ENCODE measurements at places on chromosomes 4 and X. TPM values are rescaled to one million over a fixed set of nuclear protein-coding genes. Genes with fewer than 3 reads are reported as not detected.

DNA sequence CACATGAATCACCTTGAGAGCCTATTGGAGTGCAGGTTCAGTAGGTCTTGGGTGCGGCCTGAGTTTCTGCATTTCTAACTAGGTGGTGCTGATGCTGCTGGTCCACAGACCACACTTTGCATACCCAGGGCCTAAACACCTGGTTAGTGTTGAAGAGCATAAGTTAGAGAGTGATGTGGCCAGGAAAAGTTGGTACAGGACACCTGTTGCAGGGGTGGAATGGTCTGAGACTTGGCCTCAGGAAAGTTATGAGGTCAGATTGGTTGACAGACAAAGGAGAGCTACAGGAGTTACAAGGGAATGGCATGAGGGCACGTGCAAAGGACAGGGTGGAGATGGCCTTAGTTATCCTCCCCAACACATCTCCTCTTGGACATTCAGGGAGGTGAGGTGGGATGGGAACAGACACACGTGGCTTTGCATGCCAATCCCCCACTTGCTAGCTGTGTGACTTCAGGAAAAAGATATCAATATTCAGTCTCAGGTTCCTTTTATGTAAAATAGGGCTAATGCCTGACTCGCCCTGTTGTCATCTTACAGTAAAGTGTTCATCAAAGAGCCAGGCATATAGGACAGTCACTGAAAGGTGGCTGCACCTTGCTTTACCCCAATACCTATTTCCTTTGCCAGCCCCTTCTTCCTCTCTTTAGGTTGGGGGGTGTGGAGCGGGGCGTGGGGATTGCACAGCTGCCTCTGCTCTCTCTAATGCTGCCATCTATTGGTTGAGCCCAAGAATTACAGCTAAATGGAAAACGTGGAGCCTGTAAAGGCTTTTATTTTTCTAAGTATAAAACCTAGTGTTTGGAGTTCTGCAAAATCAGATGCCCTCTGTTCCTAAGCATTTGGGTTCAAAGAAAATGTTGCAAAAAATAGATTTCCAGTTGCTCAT, 47.5 kb downstream of the ATG4A start:
- no peak for DNase-seq

- DNase-seq: no peak
Observed at GRCh38 chr4:146585761-146586333, 52.8 kb upstream of the POU4F2 start.

Gene SSX3
- not detected for total RNA-seq

- no peak for DNase-seq
Observed at GRCh38 chrX:154000051-154000450, 19.7 kb downstream of the IRAK1 start.

GRCh38 chr4:113394108-113394729, 344.8 kb downstream of the ANK2 start:
- DNase-seq: no peak

DNA sequence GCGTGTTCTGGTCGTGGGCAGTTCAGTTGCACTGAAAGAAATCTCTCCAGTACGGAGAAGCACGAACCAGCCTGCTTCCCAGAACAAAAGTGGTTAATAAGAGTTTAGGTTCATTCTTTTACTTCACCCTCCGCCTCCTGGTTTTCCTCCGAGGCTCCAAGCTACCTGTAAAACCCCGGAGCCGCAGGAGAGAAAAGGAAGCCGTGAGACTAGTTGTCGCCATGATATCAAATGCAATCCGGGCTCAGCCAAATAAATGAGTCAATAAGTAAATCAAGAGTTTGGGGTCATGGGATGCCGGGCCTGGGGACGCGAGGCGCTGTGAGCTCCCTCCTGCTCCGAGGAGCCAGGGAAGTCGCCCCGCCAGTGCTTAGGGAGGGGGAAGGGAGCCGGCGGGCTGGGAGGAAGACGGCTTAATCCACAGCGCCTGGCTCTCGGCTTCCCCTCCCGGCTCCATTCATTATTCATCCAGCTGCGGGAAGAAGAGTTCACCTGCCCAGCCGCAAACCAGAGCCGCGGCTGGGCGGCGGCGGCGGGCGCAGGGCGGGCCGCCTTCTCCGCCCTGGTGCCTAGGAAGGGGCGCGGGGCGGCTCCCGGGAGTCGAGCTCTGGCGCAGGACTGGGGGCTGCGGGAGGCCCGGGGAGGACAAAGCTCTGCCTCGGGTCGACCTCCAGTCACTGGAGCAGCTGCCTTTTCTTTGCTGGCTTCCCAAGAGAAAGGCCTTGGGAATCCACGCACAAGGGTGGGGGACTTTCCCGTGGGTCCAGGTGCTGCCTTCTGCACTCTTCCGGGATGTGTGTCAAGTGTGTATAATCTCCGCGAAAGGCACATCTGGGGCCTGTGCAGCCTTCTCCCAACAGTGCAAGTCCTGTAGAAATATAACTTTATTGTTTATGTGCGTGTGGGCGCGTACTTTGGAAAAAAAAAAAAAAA, 1.7 kb downstream of the FRAS1 start:
- peak; percentile 26 for DNase-seq

- DNase-seq: no peak
Observed at GRCh38 chrX:19705196-19705769, 182.1 kb downstream of the SH3KBP1 start.

DNA sequence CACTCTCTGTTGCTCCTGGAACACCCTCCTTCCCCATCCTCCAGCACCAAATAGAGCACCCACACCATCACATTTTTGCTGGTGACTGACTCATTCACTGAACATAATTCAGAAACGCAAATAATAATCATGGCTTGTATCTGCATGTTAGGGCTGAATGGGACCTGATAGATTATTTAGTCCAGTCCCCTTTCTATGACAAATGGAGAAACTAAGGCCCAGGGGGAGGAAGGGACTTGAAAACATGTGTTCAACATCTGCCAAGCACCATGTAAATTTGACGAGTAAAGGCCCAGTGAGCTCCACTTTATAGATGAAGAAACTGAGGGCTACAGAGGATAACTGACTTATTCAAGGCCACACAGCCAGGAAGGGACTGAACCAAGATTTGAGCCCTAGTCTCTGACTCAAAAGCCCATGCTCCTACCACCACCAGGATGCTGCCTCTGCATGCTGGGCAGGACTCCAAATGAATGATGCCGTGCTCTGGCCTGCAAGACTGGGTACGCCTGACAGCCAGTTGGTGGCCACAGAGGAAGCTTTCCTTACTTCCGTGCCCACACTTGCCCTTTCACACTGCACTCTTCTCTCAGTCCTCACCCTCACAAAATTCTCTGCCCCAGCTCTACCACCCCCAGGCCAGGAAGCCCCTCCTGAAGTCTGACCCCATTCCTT, 133.3 kb upstream of the PJA1 start:
- DNase-seq: no peak

GRCh38 chr4:62881901-62882300, 1527.3 kb downstream of the TECRL start:
- DNase-seq: no peak

- DNase-seq: no peak
Observed at GRCh38 chr4:94673961-94674360, 83.8 kb upstream of the BMPR1B start.

- peak; percentile 38 for DNase-seq
Observed at GRCh38 chrX:13506574-13506973, 62.8 kb upstream of the EGFL6 start.

Gene FSTL5
- total RNA-seq: 31.6 TPM

Gene CXCL9
- total RNA-seq: 0.11 TPM

DNA sequence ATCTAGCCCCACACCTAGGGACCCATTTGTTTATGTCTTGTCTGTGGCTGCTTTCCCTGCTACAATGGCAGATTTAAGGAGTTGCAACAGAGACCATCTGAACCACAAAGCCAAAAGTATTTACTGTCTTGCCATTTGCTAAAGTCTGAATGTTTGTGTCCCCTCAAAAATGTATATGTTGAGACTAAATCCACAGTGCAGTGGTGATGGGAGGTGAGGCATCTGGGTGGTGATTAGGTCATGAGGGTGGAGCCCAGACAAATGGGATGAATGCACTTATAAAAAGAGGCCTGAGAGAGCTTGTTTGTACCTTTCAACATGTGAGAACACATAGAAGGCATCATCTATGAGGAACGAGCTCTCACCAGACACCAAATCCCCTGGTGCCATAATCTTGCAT, 137.3 kb downstream of the TMEM144 start:
- no peak for DNase-seq

- no peak for DNase-seq
Observed at GRCh38 chr4:118968813-118969212, 80.2 kb downstream of the SYNPO2 start.

Gene ZNF674
- 7.0 TPM for total RNA-seq

Gene MAPK10
- 202 TPM for total RNA-seq

Gene DUX4
- not detected for total RNA-seq

GRCh38 chrX:101206471-101206870, 13.1 kb upstream of the DRP2 start:
- DNase-seq: no peak

Gene RNF113A
- 16.0 TPM for total RNA-seq

- no peak for DNase-seq
Observed at GRCh38 chr4:15765910-15766697, 12.0 kb upstream of the CD38 start.

- DNase-seq: no peak
Observed at GRCh38 chrX:150362599-150363481, at the start of gene MAMLD1. MAMLD1 (plus strand) TSS chrX:150363317; CDS start chrX:150445517, 82,200 bp downstream.

DNA sequence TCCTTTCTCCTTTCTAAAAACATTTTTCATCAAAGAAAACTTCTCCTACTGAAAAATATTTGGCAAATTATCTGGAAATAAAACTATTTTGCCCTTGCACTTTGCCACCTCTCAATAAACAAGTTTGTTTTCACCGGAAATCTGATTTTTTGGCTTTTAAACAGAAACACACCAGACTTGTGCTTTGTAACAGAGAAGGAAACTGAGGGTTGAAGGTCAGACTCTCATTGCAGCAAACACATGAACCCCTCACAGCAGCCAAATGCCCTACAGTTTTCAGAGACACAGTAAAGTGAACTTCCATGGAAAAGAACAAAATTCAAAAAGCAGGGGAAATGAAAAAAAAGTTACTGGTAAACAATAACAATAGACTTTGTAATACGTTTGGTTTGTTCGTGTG, 95.6 kb upstream of the WDR17 start:
- DNase-seq: no peak

- no peak for DNase-seq
Observed at GRCh38 chr4:60034361-60034760, 1165.8 kb upstream of the ADGRL3 start.

DNA sequence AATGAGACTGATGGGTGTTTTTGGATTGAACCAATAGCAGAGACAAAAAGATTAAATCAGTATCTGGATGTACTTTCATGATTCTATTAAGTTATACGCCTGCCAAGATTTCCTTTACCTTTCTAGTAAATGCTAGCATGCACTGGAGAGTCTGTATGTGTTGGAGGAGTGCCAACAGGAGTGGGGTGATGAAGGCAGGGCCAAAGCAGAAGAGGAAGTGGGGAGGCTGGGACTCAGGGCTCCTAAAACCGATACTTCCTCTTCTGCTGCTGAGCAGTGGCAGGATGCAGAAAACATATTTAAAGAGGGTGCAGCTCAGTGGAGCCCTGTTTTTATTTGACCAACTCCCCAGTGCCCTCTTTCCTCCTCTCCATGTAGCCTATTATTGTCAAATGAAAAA, 5.6 kb downstream of the CYSLTR1 start:
- no peak for DNase-seq

Gene CNGA1
- total RNA-seq: 1.1 TPM

GRCh38 chrX:29662759-29663503, 552.4 kb upstream of the MAGEB2 start:
- no peak for DNase-seq

DNA sequence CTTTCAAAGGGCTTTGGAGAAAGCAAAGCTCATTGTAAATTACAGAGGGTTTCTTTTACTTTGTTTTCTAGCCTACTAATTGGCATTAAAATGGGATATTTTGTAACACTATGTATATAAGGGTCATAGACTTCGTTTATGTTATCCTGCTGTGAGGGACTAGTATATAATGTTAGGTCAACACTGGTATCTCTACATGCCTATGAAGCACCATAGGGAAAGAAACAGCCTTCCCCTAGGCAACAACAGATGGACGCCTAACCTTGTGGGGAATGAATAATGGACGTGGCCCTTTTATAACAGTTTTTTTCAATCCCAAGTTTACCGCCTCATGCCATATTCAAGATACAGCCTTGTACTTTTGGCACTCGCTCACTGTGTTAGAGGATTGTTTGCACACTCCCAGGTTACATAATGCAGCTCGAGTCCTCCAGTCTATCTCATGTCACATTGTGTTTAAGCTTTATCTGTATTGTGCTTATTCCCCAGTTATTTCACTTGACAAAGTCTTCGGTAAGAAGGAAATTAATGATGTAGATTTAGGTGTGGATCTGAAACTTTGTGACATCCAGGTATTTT, 711.0 kb downstream of the RPA4 start:
- no peak for DNase-seq

DNA sequence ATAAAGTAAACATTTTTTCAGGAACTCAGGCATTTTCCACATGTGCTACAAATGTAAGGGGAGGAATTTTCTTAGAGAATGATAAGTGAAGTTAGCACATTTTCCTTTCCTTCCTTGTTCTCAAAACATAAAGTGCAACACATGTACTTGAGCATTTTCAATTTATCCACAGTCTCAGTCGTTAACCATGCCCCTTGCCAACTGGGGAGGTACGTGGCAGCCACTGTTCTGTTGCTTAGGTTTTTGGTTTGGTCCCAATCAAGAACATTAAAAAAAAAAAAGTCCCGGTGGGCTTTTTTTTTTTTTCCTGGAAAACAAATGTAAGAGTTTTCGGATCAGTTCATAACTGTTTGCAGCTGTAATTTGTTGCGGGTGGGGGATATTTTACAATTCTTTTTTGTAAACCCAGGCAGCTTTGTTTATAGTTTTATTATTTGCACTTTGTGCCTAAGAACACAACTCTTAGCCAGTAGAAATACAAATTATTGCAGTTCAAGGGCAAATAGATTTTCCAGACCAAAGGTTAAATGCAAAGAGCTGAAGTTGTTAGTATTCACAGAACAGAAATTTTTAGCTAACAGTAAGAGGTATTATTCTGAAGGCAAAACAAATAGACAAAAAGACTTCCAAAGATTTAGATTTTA, 112.1 kb upstream of the NAP1L5 start:
- DNase-seq: no peak

- DNase-seq: no peak
Observed at GRCh38 chr4:8325291-8325973, 55.9 kb downstream of the HTRA3 start.

- peak; percentile 47 for DNase-seq
Observed at GRCh38 chrX:115344885-115345614, 55.5 kb downstream of the LUZP4 start.

DNA sequence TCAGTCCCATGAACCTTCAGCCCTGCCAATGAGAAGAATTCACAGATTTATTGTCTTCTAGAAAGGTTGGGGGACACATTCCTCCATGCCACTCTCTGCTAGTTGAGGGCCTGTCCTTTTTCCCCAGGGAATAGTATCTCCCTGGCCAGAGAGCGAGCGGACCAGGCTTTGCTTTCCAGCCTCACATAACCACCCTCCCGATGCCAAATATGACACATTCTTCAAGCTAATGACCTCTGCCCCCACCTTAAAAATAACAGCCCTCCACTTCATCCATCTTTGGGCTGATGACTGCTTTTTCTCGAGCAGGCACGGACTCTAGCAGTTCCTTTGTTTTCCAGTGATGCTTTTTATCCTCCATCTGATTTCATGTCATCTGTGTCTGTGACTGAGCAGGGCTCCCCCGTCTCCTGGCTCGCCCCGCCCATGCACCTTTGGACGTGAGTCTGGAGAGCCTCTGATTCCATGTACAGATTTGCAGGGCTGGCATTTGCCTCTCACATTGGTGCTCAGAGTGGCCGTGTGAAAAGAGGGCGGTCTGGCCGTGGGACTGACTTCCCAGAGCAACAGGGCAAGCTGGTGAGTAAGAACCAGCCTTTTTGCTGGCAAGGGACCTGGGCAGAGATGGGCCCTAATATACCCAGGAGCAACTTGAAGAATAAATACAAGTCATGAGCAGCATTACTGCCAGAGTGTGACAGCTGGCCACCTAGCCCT, 279.8 kb downstream of the BCOR start:
- DNase-seq: no peak
